Activated T-cell treated with anti-CD3 and anti-CD28 coated beads, Interleukin-2, amount 50 U/mL, for 24 hours (primary cell): ENCODE measurements at places on chromosomes 5 and 9.

GRCh38 chr5:80069918-80070318, 34.8 kb downstream of the THBS4 start:
- H3K4me1 ChIP-seq = no peaks in the 10 kb centered on the region
- no peaks in the 10 kb centered on the region for H3K36me3 ChIP-seq
- no peak for DNase-seq
- H3K4me3 ChIP-seq = no peak overlapping the region
- H3K27me3 ChIP-seq = no peaks in the 10 kb centered on the region
- H3K27ac ChIP-seq = peak overlapping the region; percentile 30

GRCh38 chr5:31116466-31117031, 76.9 kb upstream of the CDH6 start:
- no peaks in the 10 kb centered on the region for H3K36me3 ChIP-seq
- H3K27me3 ChIP-seq = no peaks in the 10 kb centered on the region
- H3K27ac ChIP-seq = no peak overlapping the region
- H3K4me3 ChIP-seq = no peak overlapping the region
- DNase-seq = no peak
- no peaks in the 10 kb centered on the region for H3K4me1 ChIP-seq

- H3K4me3 ChIP-seq = no peak overlapping the region
- peaks cover 18% of the 10 kb centered on the region for H3K4me1 ChIP-seq
- H3K27me3 ChIP-seq = no peaks in the 10 kb centered on the region
- H3K27ac ChIP-seq = peak overlapping the region; percentile 59
These were observed 5.6 kb downstream of the EDF1 start for GRCh38 chr9:136860529-136860928.

DNA sequence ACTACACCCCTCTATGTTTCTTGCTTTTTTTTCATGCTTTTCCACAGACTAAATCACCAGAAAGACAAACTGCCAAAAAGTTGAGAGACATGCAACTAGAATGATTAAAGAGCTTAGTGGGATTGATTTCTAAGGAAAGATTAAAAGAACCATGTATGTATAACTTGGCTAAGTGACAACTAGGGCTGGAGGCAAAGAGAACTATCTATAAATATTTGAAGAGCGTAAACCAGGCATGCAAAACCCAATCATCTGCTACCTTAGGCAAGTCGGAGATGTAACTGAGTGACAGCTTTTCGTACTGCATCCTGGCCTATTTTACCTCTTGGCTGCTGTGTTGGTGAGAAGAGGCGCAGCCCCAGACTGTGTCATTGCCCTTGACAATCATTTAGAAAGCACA, 121.0 kb upstream of the TLX3 start:
- no peak for DNase-seq
- H3K4me3 ChIP-seq = no peak overlapping the region
- H3K27me3 ChIP-seq = peaks cover 9% of the 10 kb centered on the region
- H3K36me3 ChIP-seq = no peaks in the 10 kb centered on the region
- no peak overlapping the region for H3K27ac ChIP-seq

DNA sequence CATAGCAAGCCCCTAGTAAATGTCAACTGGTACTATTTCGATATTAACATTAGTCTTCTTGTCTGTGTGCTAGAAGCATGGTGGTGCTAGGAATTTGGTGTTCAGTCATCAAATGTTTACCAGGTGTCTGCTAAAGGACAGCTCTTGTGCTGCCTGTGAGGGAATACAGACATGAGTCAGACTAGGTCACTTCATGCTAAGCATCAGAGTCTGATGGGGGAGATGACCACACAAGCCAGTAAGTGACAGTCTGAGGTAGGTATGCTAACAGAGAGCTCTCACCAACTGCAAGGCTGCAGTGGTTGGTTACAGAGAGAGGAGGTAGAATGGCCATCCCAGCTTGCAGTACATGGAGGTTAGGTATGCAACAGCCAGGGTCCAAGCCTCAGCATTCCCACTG, 320.9 kb downstream of the CDK5RAP2 start:
- no peak for DNase-seq
- H3K4me3 ChIP-seq = no peak overlapping the region
- H3K4me1 ChIP-seq = no peaks in the 10 kb centered on the region
- no peaks in the 10 kb centered on the region for H3K36me3 ChIP-seq
- H3K27me3 ChIP-seq = peaks cover 14% of the 10 kb centered on the region

DNA sequence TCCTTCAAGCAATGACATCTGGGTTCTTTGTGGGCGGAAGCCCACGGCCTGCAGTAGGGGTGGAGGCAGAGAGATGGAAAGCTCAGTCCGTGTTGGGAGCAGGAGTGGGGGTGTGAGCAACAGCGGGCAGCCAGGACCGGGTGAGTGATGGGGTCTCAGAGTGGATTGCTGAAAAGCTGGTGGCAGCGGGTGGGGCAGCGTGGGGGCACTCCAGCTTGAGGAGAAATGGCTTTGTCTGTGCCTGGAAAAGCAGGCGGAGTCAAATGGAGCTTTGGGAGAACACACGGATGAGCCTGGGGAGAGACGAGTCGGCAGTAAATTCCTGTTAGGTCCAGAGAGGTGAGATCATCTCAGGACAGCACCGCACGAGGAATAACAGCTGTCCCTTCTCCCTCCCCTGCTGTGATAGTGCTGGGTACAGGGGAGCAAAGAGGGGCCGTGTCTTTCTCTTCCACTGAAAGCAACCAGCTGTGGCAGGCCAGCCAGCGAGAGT, 42.1 kb downstream of the CACNA1B start:
- H3K36me3 ChIP-seq = no peaks in the 10 kb centered on the region
- no peak for DNase-seq
- H3K27ac ChIP-seq = no peak overlapping the region
- peaks cover 5% of the 10 kb centered on the region for H3K27me3 ChIP-seq
- H3K4me3 ChIP-seq = no peak overlapping the region

- no peaks in the 10 kb centered on the region for H3K27me3 ChIP-seq
- H3K4me3 ChIP-seq = peak overlapping the region; percentile 67
- H3K36me3 ChIP-seq = peaks cover 44% of the 10 kb centered on the region
- peak; percentile 59 for DNase-seq
- peaks cover 90% of the 10 kb centered on the region for H3K4me1 ChIP-seq
These were observed 6.3 kb downstream of the MRPL36 start for GRCh38 chr5:1793301-1793740.

GRCh38 chr9:98678244-98678842, 30.4 kb downstream of the GABBR2 start:
- no peak for DNase-seq
- no peaks in the 10 kb centered on the region for H3K36me3 ChIP-seq
- peaks cover 37% of the 10 kb centered on the region for H3K27me3 ChIP-seq
- no peak overlapping the region for H3K27ac ChIP-seq

- H3K27me3 ChIP-seq = no peaks in the 10 kb centered on the region
- no peak overlapping the region for H3K27ac ChIP-seq
- H3K36me3 ChIP-seq = no peaks in the 10 kb centered on the region
- H3K4me1 ChIP-seq = no peaks in the 10 kb centered on the region
- H3K4me3 ChIP-seq = no peak overlapping the region
These were observed 258.9 kb downstream of the FAM114A2 start for GRCh38 chr5:153779836-153780235.

GRCh38 chr9:98010445-98010844, 27.3 kb downstream of the ANP32B start:
- no peak for DNase-seq
- H3K27ac ChIP-seq = peak overlapping the region; percentile 47
- H3K36me3 ChIP-seq = peaks cover 99% of the 10 kb centered on the region
- H3K4me1 ChIP-seq = peaks cover 47% of the 10 kb centered on the region
- H3K4me3 ChIP-seq = no peak overlapping the region
- H3K27me3 ChIP-seq = no peaks in the 10 kb centered on the region

GRCh38 chr5:14035859-14036503, 91.5 kb upstream of the DNAH5 start:
- H3K27me3 ChIP-seq = peaks cover 28% of the 10 kb centered on the region
- H3K27ac ChIP-seq = no peak overlapping the region
- no peak for DNase-seq
- peaks cover 10% of the 10 kb centered on the region for H3K4me1 ChIP-seq
- H3K4me3 ChIP-seq = no peak overlapping the region
- no peaks in the 10 kb centered on the region for H3K36me3 ChIP-seq

DNA sequence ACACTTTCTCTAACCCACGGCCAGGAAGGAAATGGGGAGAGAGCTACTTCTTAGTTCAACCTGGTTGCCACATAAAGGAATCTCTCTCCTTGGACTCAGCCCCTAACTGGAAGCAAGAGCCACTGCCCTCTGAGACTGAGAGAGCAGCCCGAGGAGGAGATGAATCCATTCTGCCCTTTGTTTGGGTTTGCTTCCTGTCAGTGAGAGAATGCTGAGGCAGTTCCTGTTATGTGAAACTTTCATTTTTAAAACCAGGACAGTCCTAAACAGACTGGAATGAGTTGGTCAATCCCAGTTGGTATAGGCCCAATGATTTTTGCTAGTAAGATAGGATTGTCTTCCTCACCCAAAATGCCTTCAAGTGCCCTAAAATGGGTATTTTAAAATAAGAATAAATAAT, 205.1 kb downstream of the NTRK2 start:
- H3K4me1 ChIP-seq = peaks cover 7% of the 10 kb centered on the region
- H3K4me3 ChIP-seq = no peak overlapping the region
- H3K36me3 ChIP-seq = no peaks in the 10 kb centered on the region
- H3K27ac ChIP-seq = no peak overlapping the region

DNA sequence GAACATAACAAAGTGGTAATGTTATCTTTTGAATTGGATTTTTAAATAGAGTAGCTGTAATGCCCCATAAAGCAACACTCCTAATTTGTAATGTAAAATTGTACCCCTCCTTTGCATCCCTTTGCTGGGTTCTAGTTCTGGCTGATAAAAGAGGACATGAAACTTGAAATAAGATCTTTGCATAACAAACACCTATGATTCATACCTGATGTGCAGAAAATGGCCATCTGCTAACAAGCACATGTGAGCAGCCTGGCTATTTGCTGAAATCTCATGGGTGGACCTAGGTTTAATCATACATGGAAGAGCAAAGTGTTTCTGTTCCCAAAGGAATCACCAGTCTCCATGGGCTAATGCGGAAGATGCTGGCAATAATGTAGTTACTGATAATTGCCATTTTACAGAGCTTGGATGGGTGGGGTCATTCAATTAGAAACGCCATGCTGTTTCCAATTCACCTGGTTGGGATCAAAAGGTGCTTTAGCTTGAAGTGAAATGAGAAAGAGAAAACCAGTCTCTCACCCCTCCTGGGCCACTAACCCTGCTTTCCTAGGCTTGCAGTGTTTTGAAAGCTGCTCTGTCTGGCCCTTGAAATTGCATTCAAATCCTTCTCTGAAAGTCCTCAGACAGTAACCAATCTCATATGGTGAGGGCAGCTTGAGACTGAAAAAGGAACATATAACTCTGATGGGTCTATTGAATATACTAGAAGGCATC, 585.1 kb downstream of the TLE4 start:
- no peak for DNase-seq
- no peaks in the 10 kb centered on the region for H3K36me3 ChIP-seq
- no peaks in the 10 kb centered on the region for H3K4me1 ChIP-seq
- H3K27ac ChIP-seq = no peak overlapping the region
- peaks cover 9% of the 10 kb centered on the region for H3K27me3 ChIP-seq
- no peak overlapping the region for H3K4me3 ChIP-seq

GRCh38 chr9:97978371-97979130, 4.6 kb upstream of the ANP32B start:
- H3K4me1 ChIP-seq = peaks cover 29% of the 10 kb centered on the region
- no peak overlapping the region for H3K27ac ChIP-seq
- H3K36me3 ChIP-seq = peaks cover 7% of the 10 kb centered on the region
- H3K27me3 ChIP-seq = no peaks in the 10 kb centered on the region

DNA sequence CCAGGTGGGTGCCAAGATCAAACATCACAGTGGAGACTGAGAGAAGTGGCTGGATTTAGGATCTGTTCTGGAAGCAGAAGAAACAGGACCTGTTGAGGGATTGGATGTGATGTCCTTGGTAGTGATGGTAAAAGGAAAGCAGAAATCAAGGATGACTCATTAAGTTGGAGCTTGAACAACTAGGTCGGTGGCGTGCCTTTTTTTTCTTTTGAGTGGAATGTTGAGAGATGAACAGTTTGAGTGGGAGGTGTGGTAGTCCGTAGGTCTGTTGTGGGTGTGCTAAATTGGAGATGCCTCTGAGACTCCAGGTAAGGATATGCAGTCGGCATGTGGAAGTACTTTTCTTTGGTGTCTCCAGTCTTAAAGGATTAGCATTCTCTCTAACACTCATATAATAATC, 92.1 kb upstream of the IL12B start:
- no peak overlapping the region for H3K27ac ChIP-seq
- DNase-seq = no peak
- H3K27me3 ChIP-seq = no peaks in the 10 kb centered on the region
- H3K4me3 ChIP-seq = no peak overlapping the region

- no peak overlapping the region for H3K27ac ChIP-seq
- H3K36me3 ChIP-seq = no peaks in the 10 kb centered on the region
- no peak overlapping the region for H3K4me3 ChIP-seq
- no peak for DNase-seq
- no peaks in the 10 kb centered on the region for H3K27me3 ChIP-seq
These were observed 293.8 kb downstream of the CWC27 start for GRCh38 chr5:65062469-65063083.

- no peak for DNase-seq
- H3K27ac ChIP-seq = no peak overlapping the region
- H3K4me3 ChIP-seq = no peak overlapping the region
- H3K36me3 ChIP-seq = no peaks in the 10 kb centered on the region
- no peaks in the 10 kb centered on the region for H3K4me1 ChIP-seq
These were observed 35.5 kb downstream of the GADD45G start for GRCh38 chr9:89640361-89640760.

DNA sequence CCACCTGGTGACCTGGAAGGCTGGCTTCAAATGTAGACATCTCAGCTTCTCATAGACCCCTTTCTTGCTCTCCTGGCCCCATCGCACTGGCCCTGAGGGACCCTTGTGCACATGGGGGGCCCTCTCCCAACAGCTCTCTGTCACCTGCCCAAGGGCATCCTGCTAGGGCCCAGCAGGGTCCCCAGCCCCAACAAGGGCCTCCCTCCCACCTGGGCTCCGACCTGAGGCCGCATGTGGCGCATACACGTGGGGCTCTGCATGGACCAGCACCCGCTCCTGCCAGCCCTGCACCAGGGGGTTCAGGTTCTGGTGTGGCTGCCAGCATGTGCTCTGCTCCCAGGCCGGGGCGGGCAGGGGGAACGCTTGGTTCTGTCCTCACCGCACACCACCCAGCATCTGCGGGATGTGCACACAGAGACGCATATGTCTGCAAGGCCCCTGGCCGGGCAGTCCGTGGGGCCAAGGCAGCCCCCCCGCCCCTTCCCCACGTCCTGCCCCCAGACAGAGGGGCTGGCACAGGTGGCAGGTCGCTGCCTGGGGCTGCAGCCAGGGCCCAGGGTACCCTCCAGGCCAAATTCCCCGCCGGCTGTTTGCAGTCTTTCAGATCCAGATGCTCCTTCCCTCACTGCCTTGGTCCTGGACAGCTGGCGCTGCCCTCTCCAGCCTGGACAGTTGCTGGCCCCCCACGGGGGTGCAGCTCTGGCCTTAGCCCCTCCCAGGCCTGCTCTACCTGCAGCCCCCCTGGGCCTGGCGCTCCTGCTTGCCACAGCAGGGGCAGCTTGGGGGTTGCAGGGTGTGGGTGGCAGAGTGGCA, 17.9 kb upstream of the NRARP start:
- H3K27me3 ChIP-seq = peaks cover 9% of the 10 kb centered on the region
- DNase-seq = no peak
- no peak overlapping the region for H3K27ac ChIP-seq

DNA sequence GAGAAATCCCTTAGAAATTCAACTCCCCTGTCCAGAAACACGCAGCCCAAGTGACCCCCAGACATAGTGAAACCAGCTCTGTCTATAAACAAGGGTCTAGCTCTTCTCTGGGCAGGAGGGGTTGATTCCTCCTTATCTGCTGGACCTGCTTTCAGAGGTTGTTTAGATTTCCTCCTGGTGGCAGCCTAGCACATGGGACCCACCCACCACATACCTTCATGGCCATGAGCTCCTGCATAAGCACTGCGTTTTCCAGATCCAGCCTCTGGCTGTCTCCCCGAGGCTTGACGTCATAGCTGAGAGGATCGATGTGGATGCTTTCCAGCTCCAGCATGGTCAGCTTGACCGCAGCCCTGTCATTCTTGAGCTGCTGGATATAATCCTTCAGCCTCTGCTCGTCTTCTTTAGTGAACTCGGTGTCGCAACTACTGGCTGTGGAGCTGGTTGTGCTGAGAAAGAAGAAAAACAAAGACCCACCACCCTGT, 77.0 kb downstream of the DCP2 start:
- no peaks in the 10 kb centered on the region for H3K27me3 ChIP-seq
- no peaks in the 10 kb centered on the region for H3K36me3 ChIP-seq
- H3K4me1 ChIP-seq = peaks cover 25% of the 10 kb centered on the region
